ENCODE measurements at places on chromosomes 6 and 20.

GRCh38 chr6:7589221-7589620 lies 777 bp upstream of the SNRNP48 start:
- no peak for DNase-seq

DNA sequence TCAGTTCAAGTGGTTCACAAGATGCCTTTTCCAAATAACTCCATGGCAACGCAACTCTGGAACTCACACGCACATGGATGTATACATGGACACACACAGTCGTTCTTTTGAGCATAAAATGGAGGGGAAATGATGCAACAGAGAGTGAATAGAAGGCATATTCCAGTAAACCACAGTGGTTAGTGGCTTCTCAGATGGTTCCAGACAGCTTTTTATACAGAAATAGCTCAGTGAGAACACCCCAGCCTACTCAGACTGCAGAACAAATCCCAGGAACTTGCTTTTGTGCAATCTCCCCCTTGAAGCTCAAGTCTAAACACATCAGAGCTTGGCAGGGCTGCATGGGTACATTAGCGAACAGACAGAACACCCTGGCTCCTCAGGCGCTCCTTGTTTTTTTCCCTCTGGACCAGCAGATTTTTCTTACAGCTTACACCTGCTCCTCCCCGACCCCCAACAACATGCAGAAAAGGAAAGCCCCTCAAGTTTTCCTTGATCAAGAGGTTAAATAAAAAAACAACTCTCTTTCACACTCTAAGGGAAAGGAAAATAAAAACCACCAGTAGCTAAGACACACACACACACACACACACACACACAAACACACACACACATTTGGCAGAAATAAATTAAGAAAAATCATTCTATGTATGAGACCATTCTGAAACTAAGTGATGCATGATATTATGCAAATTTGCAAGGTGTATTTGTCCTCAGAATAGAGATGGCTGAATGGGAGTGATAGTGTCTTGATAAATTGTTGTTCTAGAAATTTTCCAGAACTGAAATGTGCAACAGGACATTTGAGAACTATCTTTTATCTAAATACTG lies 51.2 kb upstream of the RANBP9 start:
- no peak for DNase-seq

DNA sequence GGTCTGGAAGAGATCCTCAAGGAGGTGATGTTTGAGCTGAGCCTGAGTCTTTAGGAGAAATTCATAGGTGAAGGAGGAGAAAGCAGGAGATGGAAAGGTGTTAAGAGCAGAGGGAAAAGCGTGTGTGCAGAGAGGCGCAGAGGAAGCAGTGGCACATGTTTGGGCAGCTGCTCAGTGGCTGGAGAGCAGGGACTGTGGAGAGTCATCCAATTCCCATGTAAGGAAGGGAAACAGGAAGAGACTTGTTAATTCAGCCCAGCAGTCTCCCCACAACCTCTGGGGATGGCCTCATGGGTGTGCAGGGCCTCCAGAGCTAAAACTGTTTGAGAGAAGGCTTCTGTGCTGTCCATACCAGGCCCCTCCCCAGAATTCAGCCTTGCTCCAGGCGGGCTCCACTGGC lies 16.2 kb downstream of the AAR2 start:
- no peak for DNase-seq

DNA sequence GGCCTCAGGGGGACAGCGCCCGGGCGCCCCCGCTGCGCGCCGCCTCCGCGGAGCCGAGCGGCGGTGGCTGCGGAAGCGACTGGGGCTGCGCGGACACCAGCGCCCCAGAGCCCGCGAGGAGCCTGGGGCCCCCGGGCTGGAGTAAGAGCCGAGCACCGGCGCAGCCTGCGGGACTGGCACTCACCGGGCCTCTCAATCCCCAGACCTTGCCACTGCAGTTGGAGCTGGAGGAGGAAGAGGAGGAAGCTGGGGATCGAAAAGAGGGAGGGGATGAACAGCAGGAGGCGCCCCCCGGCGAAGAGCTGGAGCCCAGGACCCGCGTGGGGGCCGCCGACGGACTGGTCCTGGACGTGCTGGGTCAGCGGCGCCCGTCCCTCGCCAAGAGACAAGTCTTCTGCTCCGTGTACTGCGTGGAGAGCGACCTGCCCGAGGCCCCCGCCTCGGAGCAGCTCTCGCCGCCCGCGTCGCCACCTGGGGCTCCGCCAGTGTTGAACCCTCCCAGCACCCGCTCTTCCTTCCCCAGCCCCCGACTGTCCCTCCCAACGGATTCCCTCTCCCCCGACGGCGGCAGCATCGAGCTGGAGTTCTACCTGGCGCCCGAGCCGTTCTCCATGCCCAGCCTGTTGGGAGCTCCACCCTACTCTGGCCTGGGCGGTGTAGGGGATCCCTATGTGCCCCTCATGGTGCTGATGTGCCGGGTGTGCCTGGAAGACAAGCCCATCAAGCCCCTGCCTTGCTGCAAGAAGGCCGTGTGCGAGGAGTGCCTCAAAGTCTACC lies 590 bp downstream of the RNF217 start:
- DNase-seq: no peak

GRCh38 chr20:22459754-22460153 lies 124.6 kb downstream of the FOXA2 start:
- no peak for DNase-seq

- DNase-seq: no peak
These were observed 179.2 kb downstream of the TMEM242 start for GRCh38 chr6:157143890-157144798.

GRCh38 chr6:150025201-150025917 lies at the start of gene RAET1L:
Gene RAET1L, minus strand, starts transcription at chr6:150025532. Its CDS starts 61 bp downstream, at chr6:150025471.
- DNase-seq: no peak

DNA sequence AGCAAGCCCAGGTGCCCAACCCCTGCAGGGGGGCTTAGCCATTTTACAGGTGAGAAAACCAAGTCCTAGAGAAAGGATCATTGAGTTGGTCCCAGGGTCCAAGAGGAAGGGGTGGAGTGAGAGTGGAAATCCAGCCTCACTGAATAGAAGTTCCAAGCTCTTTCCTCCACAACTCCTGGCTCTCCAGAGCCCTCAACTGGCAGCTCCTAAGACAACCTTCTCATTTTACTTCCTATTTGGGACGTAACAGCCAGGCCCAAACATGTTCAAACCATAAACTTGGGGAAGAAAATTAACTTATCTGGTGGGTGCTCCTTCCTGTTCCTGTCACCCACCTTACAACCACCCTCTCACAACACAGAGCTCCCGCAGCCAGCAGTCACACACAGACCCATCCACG lies 57.9 kb downstream of the PRND start:
- no peak for DNase-seq

GRCh38 chr6:26258212-26258977 lies 106.6 kb upstream of the BTN3A2 start:
- DNase-seq: no peak

DNA sequence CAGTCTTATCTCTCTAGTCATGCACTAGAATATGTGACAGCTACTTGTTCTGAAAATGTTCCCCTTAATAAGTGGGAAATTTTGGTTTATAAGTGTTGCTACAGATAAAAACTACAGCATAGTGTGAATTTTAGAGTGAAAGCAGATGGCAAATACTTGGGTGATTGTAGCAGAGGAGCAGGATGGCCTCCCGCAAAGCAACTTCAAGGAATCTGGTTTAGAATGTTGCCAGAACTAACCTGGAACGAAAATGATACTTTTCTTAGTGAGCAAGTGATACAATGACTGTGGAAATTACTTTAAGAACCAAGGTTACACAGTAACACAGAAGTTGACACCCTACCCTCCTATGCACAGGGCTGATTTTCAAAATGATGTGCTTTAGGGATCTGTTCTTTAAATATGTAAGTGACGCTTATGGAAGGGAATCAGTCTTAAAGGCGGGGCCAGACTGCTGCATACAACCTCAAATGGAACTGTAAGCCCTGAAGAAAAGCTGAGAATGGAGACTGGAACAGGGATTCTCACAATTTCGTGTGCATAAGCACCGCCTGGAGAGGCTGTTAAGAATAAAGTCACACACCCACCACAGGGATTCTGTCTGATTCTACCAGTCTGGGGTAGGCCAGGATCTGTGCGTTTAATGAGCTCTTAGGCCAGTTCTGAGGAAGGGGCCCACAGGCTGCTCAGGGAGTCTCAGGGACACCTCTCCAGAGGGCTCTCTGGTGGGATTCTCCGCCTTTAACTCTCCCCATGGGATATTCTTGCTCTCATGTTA lies 97.9 kb downstream of the FYN start:
- DNase-seq: no peak

DNA sequence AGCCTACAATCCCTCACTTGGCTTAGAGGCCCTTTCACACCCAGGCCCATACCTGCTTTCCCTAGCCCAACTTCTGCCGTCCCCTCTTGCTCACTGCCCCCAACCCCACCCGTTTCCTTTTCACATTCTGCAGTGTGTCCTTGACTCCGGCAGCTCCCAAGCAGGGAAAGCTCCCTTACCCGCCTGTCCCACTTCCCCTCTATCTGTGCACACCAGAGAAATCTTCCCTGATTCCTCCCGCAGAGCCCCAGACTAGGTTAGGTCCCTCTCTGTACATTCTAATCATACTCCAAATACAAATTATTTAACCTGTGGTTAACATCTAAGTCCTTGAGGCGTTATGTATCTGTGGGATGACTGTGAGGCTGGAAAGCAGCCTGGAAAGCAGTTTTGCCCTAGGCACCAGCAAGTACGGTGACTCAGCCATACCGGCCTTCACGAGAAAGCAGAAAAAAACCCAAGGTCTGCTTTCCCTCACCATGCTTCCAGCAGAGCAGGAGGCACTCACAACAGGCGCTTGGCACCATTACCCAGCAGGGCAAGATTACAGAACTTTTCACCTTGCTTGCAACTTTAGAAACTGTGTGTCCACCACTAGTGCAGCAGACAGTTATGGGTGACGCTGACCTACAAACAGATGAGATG lies 22.3 kb downstream of the ELOVL5 start:
- DNase-seq: no peak

DNA sequence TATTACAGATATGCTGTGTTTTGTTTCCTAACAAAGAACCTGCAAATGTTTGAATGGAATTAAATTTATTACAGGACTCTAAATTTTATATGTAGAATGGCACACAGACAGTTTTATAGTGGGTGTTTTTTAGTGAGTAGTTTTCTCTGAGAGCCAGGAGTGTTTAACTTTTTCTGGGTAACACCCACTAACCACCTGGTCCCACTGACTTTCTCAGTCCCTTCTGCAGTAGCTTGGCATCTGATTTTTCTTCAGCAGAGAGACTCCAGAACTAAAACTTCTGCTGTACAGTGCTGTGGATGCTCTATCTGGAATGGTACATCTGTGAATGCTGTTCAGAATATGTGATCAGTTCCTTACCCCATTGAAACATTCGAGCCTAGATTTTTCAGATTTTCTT lies 6.3 kb downstream of the YWHAB start:
- no peak for DNase-seq

GRCh38 chr6:39169448-39170344 lies 54.7 kb upstream of the SAYSD1 start:
- DNase-seq: no peak
